ENCODE measurements at places on chromosomes 1 and 21.

- no peak for DNase-seq
Measured at GRCh38 chr1:86233403-86233802, 76.8 kb upstream of the COL24A1 start.

GRCh38 chr1:86423873-86424272 lies at the start of gene CLCA2:
Gene CLCA2, plus strand, starts transcription at chr1:86424171. Its CDS starts 77 bp downstream, at chr1:86424248.
- DNase-seq: no peak

GRCh38 chr1:182718311-182718710 lies 33.9 kb upstream of the RGS8 start:
- no peak for DNase-seq

- no peak for DNase-seq
Measured at GRCh38 chr1:233379869-233380438, 52.4 kb downstream of the MAP3K21 start.

GRCh38 chr1:197677752-197678295 lies 97.5 kb downstream of the DENND1B start:
- DNase-seq: no peak

DNA sequence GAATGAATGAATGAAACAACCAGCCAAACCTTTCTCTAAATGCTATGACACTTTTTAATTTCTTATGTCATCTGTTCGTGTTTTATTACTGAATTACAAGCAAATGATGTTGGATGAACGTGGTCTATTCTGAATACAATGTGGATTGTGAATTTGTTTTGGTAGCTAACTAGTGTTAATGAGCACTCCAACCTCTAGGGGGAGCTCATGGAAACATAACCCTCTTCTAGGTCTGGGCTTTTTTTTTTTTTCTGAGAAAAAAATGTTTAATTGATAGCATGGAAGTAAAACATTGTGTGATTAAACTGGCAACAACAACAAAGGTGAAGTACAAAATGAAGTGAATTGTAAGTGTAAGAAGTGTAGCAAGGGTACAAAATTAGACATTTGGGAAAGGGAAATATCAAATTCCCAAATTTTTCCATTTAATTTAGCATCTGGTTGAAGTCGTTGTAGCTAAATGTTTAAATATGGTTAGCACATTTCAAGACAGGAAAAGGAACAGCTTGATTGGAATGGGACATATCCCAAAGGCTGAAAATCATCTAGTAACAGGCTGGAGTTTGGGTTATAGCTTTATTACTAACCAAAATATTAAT lies 42.6 kb upstream of the PTGS2 start:
- no peak for DNase-seq

- no peak for DNase-seq
Measured at GRCh38 chr1:171984850-171985485, 143.7 kb downstream of the DNM3 start.

GRCh38 chr1:63148825-63149645 lies 173.3 kb upstream of the FOXD3 start:
- no peak for DNase-seq

GRCh38 chr1:7580923-7581753 lies 190.0 kb upstream of the VAMP3 start:
- no peak for DNase-seq

DNA sequence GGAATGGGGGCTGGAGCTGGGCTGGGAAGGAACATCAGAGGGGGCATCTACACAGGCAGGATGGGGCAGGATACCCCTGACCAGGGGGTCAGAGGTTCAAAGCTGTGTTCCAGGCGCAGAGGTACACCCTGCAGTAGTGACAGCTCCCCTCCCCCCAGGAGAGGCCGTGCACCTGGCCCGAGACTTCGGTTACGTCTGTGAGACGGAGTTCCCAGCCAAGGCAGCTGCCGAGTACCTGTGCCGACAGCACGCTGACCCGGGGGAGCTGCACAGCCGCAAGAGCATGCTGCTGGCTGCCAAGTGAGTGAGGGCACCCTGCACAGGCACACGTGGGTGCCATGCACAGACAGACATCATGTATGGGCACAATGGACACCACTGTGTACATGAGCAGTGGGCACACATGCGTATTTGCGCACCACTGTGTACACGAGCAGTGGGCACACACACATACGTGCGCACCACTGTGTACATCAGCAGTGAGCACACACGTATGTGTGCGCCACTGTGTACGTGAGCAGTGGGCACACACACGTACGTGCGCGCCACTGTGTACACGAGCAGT lies 17.4 kb downstream of the TFAP2E start:
- no peak for DNase-seq

- peak; percentile 34 for DNase-seq
Measured at GRCh38 chr1:32964461-32965250, at the start of gene RNF19B. Gene RNF19B, minus strand, starts transcription at chr1:32964809. Its CDS starts 124 bp downstream, at chr1:32964685.

DNA sequence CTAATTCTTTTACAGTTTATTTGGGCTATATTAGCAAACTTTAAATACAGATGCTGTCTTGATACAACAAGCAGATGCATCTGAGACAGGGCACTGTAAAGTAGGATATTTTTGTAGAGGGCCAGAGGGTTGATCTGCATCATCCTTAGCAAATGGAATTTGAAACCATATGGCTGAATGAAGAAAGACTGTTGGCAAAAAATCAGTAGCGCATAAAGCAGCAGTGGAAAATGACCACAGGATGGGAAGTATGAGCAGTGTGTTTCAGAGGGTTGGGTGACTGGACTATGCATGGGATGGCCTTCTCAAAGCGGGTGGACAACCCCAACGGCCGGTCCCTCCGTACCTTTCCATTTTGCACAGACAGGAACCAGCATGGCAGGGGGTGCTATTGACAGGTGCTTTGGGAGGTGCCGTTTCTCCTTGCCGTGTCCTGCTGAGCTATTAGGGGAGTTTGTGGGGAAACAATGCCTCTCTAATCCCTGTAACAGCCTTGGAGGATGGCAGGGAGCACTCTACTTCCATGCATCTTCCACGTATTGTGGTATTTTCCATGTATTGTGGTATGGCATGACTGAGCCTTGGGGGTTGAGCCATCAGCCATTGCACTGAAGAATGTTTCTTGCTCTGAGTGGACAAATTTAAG lies 5.9 kb downstream of the LRRC8B start:
- DNase-seq: no peak

GRCh38 chr1:21338573-21339355 lies 48.5 kb upstream of the ECE1 start:
- no peak for DNase-seq

- DNase-seq: no peak
Measured at GRCh38 chr1:231286603-231287002, 45.6 kb downstream of the GNPAT start.

GRCh38 chr1:31376375-31377134 lies 3.7 kb upstream of the FABP3 start:
- no peak for DNase-seq

- DNase-seq: no peak
Measured at GRCh38 chr1:26610781-26611180, 81.2 kb downstream of the RPS6KA1 start.

DNA sequence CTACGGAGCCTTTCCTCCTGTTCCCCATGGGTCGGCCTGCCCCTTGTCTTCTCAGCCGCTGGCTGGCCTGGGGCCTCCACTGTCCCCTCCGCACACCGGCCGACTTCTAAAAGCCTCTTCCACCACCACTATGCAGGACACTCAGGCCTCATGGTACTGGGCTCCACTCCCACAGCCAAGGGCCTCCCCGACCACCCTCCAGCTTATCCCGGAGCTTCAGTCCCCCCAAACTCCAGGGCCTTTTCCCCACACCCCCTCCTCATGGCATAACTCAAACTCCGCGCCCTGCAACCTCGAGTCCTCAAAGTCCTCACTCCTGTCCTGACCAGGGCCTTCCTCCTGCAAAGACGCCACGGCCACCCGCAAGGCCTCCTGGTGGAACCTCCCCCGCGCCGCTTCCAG lies 2.0 kb downstream of the LRRC41 start:
- no peak for DNase-seq

GRCh38 chr1:214504330-214504729 lies 47.1 kb downstream of the PTPN14 start:
- DNase-seq: no peak

GRCh38 chr21:17598437-17598836 lies 14.3 kb downstream of the BTG3 start:
- no peak for DNase-seq

DNA sequence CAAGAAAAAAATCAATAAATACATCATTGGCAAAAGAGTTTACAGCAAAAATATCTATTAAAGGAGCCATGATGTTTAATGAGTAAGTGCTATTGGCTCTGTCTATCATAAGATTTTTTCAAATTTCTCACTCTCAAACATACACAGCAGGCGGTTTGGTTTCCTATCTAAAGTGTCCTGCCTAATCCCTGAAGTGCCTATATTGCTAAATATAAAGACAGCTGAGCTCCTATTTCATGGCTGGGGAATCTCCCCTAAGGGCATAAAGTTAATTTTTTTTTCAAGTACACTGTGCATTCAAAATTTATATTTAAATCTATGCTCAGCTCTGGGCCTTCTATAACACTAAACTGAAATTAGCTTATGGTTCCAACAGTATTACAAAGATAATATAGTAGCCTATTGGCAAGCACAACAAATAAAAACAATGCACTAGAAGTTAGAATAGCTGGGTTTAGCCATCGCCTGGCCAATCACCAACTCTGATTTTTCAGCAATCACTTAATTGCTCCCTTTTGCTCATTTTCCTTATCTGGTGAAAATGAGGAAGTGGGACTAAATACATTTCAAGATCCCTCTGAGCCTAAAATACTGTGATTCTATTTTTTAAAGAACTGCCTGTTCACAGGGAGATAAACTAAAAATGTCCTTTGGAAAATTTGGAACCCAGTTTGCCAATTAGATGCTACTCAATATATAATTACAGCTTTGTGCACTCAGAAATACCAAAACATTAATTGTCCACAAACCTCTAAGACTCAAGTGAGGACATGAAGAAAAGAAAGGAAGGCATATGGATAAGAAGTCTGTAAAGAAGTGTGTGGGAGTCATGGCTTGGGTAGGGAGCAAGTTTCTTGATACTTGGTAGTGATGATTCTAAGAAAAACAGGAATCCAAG lies 62.5 kb downstream of the WDR64 start:
- DNase-seq: no peak

DNA sequence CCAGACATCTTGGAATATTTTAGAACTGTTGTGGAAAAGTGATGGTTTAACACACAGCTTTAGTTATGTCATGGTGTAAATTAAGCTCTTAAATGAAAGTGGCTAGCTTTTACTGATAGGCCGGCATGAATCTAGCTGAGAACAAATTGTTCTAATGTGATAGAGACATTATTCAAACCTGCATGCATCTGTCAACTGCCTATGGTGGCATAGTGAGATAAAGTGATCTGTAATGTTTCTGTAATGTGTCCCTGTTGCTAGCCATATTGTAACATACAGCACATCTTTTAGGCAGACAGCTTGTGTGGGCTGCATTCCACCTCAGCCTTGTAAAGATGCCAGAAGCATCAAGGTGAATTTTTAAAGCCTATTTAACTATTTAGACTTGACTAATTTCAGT lies 16.0 kb downstream of the LRIG2 start:
- no peak for DNase-seq

DNA sequence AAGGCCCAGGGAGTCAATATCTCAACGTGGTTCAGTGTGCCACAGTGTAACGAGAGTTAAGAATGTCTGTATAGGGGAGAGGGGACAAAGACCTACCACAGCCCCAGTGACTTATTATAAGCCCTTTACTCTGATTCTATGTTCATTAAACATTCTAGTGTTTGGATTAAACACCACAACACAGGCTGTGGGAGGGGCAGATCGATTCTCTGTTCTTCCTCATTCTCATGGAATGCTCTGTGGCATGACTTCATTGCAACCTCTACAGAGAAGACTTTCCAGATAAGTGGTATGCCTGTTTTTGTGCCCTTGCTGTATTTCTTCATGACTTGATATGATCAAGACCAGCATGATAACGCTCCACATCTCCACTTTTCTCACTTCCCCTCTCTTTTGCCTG lies 39.0 kb upstream of the CD5L start:
- DNase-seq: no peak

DNA sequence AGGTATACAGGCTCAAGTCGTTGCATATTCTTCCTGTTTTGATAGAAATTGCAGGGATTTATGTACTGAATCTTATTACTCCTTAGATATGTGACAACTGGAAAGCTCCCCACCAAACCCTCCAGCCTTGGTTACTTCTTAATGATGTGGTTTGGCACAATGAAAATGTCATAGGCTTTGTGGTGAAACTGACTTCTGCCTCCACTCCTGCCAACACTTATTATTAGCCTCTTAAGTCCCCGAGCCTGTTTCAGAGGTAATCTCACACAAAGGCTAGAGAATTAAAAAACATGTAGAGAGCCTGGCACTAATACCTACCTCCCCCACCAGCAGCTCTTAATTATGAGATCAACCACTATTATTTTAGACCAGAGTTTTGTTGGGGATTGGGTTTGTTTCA lies 4.2 kb downstream of the COX20 start:
- no peak for DNase-seq

- no peak for DNase-seq
Measured at GRCh38 chr1:245688536-245689453, 534.0 kb downstream of the KIF26B start.

- DNase-seq: no peak
Measured at GRCh38 chr1:95013950-95014574, 58.7 kb downstream of the ALG14 start.

GRCh38 chr1:207401578-207401977 lies 52.5 kb upstream of the CR2 start:
- DNase-seq: no peak

DNA sequence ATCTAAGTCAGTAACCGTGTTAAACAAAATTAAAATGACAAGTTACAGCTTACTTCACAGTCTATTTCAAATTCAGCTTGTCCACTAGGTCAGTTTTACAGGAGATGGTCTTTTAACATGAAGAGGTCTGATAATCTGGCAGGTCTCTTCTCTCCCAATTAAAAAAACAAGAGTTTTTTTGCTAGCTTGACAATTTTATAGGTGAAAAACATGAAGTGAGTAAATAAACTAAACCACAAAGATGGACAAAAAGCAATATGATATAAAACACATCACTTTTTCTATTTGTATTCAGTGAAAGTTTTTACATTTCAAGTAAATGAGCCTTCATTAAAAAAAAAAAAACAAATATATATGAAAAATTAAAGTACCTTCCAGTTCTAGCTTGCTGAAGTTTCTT lies 25.0 kb upstream of the TTC39A start:
- DNase-seq: no peak

DNA sequence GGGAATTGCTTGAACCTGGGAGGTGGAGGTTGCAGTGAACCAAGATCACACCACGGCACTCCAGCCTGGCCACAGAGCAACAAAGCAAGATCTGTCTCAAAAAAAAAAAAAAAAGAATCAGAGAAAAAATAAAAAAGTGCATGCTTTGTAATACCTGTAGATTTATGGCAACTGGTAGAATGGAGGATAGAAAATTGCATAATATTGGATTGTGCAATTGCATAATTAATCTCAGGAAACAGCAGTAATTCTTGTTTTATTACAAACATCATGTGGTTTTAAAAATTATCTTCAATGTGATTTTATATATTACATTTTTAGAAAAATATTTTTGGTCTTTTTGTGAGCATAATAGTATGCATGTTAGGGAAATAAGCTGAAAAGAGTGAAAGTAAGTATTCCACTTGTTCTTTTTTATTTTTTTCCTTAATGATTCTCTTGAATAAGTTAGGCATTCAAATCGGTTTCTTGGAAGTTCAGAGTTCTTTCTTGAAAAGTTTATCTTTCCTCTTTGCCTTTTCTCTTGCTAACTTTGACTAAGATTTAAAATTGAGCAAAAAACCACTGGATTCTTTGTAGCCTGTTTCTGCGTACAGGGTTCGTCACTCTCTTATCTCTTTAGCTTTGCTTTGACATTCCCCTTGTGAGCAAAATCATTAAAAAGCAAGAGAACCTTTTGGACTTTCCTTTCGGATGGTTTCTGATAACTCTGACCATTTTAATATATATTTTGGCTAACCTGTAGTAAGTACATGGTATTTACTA lies 127.5 kb upstream of the ADAMTS5 start:
- no peak for DNase-seq
